Amniotic stem cell (primary cell): ENCODE measurements at places on chromosomes 5 and 9.
A peak's percentile ranks its signal among the peaks of the same experiment; 100 is the strongest.

DNA sequence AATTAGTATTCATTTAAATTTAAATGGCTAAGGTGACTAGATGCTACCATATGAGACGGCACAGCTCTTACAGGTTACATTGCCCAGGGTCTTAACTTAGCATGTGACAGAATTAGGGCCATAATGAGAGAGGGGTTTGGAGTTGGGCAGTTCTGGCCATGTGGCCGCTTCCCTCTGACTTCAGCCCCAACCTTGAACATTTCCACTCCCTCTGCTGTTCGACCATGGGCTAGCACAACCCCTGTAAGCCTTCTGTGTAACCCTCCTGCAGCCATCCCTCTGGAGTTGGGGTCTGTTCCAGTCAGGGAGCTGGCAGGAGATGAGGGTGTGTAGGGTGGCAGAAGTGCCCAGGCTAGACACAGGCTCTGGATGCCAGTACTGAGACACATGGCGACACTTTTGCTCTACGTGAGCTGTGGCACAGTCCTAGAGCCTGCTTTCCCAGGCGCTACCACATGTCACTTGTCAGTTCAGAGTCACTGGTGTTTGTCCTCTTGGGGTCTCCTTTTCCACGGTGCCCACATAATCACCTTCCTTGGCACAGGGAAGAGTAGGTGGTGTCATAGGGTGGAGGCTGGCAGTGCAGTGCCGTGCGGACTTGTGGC is 128.7 kb upstream of the PITX1 start:
- no peak for DNase-seq

GRCh38 chr9:109469646-109470358 is 28.3 kb downstream of the PTPN3 start:
- DNase-seq: peak; percentile 69

GRCh38 chr9:136159851-136160250 is 41.2 kb upstream of the TMEM250 start:
- DNase-seq: no peak

GRCh38 chr9:101485924-101486692 is 47.5 kb upstream of the RNF20 start:
- DNase-seq: no peak
